ENCODE measurements at places on chromosomes 2 and 18.

DNA sequence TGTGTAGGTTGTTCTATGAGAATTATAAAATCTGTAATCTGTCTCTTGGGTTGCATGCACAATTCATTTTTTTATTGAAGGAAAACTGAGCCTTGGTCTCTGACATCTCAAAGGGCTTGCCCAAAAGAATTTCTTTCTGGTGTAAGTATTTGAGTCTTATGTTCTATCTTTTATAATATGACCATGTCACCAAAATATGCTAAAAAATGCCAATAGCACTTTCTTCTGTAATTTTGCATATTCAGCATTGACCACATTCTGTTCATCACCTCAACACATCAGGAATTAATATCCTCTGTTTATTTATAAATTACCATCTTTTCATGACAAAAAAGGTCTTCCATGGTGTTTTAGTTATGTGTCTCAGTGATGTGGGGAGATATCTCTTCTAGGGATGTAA is 268.7 kb upstream of the TCF4 start:
- DNase-seq, result no peak

GRCh38 chr18:8978394-8978793 is 124.1 kb upstream of the NDUFV2 start:
- DNase-seq, result no peak

DNA sequence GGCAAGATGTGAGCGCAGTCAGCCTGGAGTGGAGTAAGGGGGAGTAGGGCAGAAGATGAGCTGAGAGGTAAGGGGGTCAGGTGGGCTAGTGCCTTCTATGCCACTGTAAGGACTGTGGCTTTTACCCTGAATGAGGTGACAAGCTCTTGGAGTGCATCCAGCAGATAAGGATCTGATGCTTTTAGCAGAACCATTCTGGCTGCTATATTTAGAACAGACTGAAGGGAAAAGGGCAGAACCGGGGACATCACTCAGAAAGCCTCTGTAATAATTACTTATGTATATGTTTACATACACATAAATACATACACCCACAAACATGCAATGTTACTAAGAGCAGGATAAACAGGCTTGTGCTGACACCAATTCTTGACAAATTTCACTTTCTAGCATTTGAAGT is 124.8 kb downstream of the DTNB start:
- DNase-seq, result no peak

GRCh38 chr18:50707855-50708469 is 111.9 kb downstream of the MRO start:
- DNase-seq, result no peak

GRCh38 chr2:54081574-54081973 is 33.8 kb upstream of the ACYP2 start:
- no peak for DNase-seq

DNA sequence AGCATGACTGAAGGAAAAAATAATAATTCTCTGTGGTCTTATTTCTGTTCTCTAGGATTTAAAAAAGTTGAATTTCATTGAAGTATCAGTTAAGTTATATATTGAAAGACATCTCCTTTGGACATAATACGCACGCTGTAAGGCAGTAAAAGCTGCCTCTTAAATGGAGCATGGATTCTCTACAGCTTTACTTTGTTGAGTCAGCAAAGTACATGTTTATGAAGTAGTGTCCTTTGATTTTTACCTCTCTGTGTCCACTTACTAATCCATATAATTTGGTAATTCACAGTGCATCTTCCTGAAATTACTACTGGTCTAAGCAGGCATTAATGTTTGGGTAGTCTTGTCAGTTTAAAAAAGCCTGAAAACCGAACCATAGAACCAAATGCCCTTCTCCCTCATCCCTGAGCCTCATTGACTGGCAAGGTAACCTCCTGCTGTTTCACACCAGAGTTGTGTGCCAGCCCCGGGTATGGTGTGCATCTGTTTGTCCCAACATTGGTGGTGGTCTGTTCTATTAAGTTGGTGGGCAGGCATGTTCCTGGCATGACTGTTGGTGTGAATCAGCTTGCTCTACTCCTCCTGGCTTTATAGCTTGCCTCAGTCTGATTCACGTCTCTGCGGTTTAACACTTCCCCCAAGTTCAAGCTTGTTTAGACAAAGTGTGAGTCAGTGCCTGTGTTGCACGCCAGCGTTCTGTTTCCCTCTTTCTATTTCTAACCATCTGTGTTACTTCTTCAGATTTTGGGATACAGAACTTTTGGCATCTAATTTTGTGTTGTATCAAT is 71.0 kb upstream of the ITM2C start:
- no peak for DNase-seq

DNA sequence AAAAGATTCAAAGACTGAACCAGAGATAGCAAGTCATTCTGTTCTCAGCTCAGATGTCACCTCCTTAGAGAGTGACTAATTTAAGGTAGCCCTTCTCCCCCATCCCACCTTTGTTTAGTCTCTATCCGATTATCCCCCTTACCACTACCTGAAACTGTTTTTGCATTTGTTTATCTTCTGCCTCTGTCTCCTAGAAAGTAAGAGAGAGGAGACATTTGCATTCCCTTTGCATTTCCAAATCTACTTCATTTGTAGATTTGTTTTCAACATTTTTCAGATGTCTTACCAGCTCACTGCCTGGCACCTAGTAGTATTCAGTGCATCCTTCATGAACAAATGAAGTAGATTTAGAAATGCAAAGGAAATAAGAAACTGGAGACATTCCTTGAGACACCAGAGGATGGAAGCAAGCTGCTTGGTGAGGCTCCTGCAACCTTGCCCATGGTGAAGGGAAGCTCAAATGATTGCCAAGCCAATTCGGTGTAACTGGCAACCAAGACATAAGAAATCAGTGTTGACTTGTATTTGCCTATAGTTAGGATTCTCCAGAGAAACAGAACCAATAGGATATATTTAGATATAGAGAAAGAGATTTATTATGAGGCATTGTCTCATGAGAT is 385.7 kb downstream of the STK39 start:
- DNase-seq, result no peak

DNA sequence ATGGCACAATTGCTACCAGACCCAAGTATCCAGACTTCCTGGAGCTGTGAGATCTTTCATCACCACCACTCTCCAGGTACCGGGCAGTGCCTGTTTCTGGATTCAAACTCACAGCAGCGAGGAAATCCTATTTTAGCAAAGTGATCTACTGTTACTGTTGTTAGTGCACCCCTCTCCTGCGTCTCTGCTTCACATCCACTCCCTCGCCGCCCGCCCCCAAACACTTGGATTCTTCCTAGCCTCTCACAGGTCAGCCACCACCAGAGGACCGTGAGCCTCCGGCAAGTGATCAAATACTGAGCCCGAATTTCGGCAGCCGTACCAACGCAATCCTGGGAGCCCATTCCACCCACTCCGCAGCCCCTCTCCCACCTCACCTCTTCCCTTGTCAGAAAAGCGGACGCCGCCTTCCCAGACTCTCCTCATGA is 519 bp downstream of the METTL4 start:
- no peak for DNase-seq

GRCh38 chr2:223643309-223643708 is 41.1 kb upstream of the SCG2 start:
- no peak for DNase-seq

- DNase-seq, result no peak
These were observed 290.2 kb downstream of the SOX11 start for GRCh38 chr2:5982193-5982902.

DNA sequence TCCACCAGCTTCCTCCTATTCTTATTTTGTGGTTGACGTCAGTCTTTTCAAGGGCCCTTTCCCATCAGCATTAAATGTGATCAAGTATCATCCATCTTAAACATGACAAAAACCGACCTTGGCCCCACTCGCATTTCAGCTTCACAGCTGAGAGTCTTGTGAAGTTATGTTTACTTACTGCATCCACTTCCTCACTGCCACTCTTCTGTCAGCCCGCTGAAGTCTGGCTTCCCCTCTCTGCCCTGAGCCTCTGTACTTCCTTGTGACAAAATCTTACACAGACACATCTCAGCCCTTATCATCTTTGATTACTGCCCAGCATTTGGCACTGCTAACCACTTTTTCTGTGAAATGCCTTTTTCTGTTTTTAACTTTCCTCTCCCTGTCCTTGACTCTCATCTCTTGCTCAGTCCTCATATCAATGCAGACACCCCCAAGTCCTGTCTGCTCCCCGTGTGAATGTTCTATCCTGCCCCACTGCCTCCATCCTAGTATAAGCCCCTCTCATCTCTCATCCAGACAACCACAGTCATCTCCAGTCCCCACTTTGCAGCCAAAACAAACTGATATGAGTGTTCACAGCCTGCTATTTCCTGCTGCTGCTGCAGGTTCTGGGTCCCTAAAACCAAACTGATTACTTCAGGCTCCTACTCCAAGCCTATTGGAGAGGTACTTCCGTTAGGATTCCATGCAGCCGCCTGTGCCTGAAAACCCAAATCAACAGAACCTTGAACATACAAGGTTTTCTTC is 31.4 kb downstream of the FOSL2 start:
- DNase-seq, result no peak

GRCh38 chr2:32632089-32632488 is 4.2 kb downstream of the TTC27 start:
- no peak for DNase-seq

DNA sequence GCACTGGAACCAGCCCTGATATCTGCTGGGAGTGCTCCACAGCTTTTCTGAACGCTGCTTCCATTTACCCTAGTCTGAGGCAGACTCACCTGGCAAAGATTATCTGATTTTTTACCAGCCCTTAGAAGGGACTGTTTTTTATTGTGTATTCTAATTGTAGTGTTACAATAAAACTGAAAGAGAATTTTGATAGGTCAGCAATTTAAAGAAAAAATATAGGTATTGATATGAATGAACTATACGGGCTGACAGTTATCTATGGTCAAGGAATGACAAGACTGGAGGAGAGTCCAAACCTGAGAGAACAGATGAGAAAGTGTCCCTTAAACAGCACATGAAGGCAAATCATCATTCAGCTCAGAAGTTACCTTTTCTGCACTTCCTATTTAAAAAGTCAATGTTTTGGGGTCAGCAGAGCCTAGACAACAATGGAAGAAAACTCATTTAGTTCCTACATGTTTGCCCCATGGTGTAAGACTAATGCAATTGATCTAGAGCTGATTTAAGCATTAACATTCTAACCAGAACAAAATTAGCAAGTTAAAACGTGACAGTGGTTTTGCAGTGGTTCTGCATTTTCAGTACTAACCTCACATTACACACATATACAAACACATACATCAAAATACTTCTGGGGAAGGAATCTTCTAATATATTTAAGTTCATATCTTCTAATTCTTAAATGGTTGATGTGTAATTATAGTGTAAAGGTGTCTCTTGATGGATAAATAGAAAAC is 500.9 kb downstream of the TGIF1 start:
- no peak for DNase-seq

- no peak for DNase-seq
These were observed 3.6 kb upstream of the MYOM1 start for GRCh38 chr18:3223356-3223755.

- DNase-seq, result no peak
These were observed 4.1 kb downstream of the ANTXR1 start for GRCh38 chr2:69017080-69017479.

- no peak for DNase-seq
These were observed 333.7 kb downstream of the RAD51AP2 start for GRCh38 chr2:17184512-17184911.

GRCh38 chr2:206217166-206217565 is 57.3 kb upstream of the ZDBF2 start:
- peak; percentile 40 for DNase-seq

- DNase-seq, result no peak
These were observed 16.2 kb downstream of the SCYGR8 start for GRCh38 chr2:227761740-227762476.

GRCh38 chr2:63589148-63589958 is 590 bp downstream of the MDH1 start:
- DNase-seq, result no peak

GRCh38 chr2:39510140-39510539 is 73.1 kb upstream of the MAP4K3 start:
- DNase-seq, result no peak

DNA sequence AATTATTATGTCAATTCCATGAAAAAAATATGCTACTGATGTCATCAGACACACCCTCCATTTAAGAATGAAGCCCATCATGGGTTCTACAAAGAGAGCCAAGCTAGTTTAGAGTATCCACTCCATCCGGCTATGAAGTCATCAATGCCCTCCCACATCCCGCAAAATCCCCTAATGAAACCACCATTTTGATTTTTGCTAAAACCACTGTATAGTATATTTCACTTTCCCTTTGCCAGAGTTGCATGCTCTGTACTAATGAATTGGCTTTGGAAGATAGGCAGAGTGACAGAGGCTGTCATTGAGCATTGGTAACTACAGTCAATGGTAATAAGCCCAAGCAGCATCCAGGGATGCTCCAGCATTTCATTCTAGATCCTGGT is 118.6 kb downstream of the ANKRD44 start:
- no peak for DNase-seq

- DNase-seq, result peak; percentile 44
These were observed at the start of gene INPP1 for GRCh38 chr2:190343536-190344275. INPP1 (plus strand) TSS chr2:190343589; CDS start chr2:190360103, 16,514 bp downstream.
